ENCODE measurements at places on chromosomes 7 and 10.

DNA sequence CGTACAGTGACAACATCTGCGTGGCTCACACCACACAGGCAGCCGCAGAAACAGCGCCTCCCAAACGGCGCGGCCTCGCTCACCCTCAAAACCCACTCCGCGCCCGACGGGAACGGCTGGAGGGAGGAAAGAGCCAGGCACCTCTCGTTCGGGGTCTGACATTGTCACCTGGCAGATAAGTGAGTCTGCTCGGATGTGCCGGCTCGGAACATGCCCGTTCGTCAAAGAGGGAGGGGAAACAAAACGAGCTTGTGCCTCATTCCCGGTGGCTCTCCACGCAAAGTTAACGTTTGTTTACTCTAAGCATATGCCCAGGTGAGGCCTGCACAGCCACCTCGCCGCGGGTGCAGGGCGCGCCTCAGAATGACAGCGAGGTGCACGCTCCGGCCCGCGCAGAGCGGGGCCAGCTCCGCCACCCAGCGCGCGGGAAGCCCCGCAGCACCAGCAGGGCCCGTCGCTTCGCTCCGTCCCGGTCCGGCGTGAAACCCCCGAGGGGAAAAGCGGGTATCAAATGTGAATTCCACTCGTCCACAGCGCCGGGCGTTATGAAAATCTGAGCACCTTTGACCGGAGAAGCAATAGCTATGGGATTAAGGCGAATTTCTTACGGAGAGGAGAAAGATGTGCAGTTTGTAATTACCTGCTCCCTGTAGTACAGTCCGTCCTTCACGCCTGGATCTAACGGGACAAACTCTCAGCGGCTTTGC is 13.1 kb downstream of the CNPY1 start:
- peak; percentile 30 for DNase-seq

DNA sequence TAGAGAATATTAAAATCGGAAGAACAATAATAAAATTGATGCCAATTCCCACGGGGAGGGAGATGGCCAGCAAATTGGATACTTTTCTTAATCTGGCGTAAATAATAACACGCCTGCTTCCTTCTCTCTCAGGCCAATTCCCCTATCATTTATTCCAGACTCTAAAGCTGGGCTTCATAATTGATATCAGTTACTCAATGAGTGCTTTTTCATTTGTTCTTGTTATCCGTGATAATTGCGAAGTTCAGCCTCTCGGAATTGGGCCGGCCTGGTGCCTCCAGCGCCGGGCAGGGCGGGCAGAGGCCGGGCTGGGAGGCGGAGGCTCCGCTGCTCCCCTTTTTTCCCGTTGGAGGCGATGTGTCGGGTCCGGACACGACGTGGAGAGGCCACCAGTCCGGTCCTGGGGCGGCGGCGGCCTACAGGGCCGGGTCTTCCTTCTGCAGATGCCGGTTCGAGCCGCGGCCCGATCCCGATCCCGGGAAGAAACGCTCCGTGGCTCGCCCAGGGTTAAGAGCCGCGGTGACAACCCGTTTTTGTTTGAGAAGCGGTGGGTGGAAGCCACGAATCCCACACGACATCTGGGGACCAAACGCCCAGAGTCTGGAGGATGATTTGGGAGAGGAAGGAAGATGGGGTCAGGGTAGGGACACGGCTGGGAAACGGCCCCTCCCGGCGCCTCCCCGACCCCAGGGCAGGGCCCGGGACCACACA is 13.6 kb downstream of the UNCX start:
- DNase-seq: no peak

DNA sequence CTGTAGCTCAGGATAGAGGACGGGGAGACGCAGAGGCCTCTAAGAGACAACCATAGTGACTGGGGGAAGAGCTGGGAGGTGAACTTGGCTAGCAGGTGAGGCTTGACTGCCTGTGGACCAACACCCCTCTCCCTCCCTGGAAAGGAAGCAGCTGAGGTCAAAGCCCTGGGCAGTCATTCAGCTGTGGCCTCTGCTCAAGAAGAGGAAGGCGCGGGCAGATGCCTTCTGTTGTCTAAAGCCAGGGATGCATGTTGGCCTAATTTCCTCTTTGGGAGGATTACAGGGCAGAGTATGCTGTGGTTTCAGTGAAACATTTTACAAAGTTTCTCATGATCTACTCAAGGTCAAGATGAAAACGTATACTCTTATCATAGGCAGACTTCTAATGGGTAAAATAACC is 327.1 kb downstream of the PRPF18 start:
- DNase-seq: peak; percentile 87

DNA sequence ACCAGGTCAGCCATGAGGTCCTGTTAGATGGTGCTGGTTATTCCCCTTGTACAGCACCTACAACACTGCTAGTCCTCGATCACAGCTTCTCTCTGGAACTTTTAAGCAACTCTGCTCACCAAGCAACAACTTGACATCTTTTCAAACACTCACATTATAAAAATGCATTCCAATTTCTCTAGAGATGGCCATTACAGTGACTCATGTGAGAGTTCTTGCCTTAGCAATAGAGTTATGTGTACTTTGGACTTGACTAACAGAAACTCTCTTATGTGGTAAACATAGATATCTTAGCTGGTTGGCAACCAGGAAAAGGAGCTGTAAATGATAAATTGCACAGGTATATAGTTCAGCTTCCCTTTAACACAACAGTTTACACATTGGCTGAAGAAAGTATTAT is 122.2 kb downstream of the PDE1C start:
- DNase-seq: peak; percentile 5

- peak; percentile 8 for DNase-seq
Measured at GRCh38 chr7:21041666-21042065, 255.0 kb upstream of the SP8 start.

GRCh38 chr7:17166824-17167379 is 131.6 kb upstream of the AHR start:
- DNase-seq: no peak

DNA sequence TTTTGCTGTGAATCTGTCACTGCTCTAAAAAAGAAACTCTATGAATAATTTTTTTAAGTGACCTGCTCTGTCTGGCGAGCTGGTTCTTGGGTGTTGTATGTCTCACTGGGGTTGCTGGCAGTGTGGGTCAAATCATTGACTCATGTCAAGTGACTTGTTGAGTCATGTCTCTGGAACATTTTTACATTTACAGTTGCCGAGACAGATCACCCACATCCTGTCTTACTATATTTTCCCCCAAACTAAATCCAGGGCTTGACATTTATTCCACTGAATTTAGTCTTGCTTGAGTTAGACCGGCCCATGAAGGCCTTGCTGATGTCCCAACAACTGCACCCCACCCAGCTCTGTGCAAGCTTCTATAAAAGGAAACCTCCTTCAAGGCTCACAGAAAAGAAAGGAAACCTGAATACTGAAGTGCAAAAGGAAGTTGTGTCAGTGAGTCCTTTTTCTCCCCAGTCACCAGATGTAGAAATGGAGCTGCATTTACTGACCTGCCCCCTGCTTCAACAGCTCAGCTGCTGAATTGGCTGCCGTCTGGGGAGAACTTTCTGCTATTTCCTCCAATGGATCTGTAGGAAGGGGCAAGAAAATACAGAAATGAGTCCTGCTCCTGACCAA is 290.3 kb downstream of the TNS3 start:
- peak; percentile 94 for DNase-seq

- DNase-seq: peak; percentile 42
Measured at GRCh38 chr7:90726623-90727022, 130.5 kb downstream of the CDK14 start.

GRCh38 chr7:150968734-150969372 is 9.3 kb downstream of the KCNH2 start:
- no peak for DNase-seq

DNA sequence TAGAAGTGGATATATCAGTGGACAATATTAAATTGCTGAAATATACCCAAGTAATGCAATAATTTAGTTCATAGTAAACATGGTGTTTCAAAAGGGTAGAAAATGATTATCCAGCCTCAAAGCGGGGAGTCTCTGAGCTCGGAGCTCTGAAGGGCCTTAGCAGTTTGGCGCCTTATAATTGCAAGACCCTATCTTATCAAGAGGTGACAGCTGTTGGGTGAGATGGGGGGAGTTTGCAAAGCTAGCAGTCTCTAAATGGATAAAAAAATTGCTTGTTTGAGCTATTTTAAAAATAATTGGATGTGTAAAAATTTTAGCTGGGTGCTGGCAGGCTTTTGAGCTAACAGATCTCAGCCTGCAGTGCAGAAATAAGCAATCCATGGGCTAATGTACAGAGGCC is 219.2 kb downstream of the CCSER2 start:
- no peak for DNase-seq

GRCh38 chr10:137031-137430 is 1.8 kb downstream of the ZMYND11 start:
- peak; percentile 24 for DNase-seq

GRCh38 chr10:123445261-123445775 is 220.8 kb upstream of the GPR26 start:
- DNase-seq: no peak

GRCh38 chr10:49241385-49241784 is 53.2 kb upstream of the TMEM273 start:
- DNase-seq: peak; percentile 77

DNA sequence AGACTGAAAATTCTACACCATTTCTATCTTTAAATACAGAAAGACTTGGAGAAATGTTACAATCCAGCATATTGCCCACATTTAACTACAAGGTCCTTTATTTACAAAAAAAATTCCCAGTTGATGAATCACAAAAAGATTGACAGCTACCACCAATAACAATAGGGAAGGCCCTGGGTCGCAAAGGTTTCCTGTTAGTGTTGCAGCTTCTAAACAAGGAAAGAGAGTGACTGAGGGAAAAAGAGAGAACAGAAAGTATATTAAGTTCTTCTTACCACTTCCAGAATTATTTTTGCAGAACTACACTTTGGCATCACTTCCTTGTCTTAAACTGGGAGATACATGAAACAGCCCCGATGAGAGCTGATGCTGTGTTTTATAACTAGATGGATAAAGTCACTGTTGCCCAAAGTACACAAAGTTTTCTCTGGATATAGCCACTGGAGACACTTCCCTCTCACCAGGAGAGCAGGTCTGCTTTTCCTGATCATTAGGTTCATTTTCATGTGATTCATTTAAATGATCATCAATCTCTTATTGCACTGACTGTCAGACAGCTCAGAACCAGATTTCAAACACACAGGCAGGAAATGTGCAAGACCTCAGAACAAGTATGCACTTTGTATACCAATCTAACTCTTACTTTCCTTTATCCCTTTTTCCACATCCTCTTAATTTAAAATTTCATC is 57.0 kb downstream of the SHTN1 start:
- peak; percentile 54 for DNase-seq
